Activated naive CD8-positive, alpha-beta T cell treated with anti-CD3 and anti-CD28 coated beads, Interleukin-2, amount 50 U/mL, for 24 hours (primary cell): ENCODE measurements at places on chromosomes 11 and 22.

DNA sequence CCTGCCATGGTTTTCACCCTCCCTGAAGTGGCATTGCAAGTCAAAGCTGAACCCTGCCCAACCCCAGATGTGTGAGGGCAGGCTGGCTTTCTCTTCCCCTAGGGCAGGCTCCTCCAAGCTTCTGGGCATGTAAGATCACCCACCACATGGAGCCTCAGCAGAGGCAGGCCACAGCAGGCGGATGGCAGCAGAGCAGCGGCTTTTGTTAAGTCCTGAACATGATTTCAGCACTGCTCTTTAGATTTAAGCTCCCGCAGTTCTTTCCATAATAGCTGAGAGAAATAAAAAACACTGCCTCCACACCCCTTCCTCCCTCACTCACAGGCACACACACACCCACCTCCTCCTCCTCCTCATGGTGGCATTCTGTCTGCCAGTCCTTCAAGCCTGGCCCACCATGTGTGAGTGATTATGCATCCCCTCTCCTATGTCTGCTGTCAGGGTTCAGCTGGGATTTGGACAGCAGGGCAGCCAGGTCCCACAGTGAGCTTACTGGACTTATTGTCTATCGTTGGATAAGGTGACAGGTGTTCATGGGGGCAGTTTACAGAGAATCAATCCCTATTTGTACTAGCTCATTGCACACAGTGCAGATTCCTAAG is 5.0 kb upstream of the NTM start:
- DNase-seq: no peak

DNA sequence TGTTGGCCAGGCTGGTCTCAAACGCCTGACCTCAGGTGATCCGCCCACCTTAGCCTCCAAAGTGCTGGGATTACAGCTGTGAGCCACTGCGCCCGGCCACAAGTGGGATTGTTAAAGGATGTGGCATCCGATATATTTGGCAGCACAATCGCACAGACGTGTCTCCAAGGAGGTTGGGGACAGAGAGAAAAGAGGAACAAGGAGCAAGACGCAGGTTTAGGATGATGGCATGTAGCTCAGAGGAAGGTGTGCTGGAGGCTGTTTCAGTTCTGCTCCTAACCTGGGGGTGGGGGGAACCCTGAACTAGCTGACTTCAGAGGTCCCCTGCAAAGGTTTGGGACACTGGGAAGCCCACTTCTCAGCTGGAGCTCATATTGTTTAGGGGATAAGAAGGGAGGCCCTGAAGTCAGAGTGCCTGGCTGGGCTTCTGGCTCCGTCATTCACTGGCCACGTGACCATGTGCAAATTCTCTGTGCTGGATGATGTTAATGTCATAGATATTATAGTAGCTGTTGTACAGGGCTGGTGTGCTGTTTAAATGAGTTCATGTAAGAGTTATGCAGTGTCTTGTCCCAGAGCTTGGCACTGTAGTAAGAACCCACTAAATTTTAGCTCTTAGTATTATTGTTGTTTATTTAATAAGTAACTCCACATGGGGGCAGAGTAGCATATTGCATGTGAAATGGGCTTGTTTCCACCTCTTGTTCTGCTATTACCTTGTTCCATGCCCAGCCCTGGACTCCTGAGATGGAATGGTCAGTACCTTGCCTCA is 129.7 kb downstream of the ST3GAL4 start:
- DNase-seq: no peak

DNA sequence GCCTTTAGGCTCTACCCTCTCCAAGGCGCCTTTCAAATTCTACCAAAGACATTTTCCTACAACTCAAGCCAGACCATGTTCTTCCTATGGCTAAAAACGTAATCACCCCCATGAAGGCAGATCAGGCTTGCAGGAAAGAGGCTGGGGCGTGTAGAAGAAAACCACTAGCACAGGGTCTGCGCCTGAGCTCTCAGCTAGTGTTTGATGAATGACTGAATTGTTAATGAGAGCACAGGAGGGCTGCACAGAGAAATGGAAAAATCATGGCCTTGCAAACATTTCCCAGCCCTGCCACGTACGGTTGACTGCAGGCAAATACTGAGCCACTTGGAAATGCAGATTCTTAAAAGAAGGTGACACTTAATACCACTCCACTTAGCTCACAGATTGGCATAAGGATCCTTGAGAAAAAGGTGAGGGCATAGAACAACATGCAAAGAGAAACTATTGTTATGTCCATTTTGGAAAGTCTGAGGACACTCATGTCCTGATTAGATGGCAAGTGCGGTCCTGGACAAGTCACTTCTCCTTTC is 148.6 kb downstream of the NXPE2 start:
- DNase-seq: no peak

- DNase-seq: no peak
Observed at GRCh38 chr11:85115798-85116197, 511.3 kb downstream of the DLG2 start.

GRCh38 chr11:44243086-44243485 is 66.9 kb downstream of the ALX4 start:
- no peak for DNase-seq

- no peak for DNase-seq
Observed at GRCh38 chr11:46279126-46280099, 2.0 kb downstream of the CREB3L1 start.

DNA sequence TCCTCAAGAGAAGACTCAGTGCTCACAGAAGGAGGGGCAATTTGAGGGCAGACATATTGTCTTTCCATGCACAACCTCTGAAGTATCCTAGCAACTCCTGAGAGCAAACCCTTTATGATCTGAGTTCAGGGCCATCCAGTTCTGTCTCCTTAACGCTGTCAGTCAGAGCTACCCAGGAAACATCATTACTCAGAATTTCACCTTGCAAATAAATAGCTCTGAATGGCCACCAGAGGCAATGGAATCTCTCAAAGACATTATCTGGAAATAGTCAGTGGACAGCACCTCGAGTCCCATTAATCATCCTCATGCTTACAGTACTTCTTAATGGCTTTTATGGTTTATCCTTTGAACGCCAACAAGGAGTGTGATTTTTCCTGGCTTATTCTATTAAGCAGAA is 656.1 kb downstream of the OPCML start:
- DNase-seq: no peak

GRCh38 chr11:12248330-12248729 is 129.0 kb upstream of the PARVA start:
- no peak for DNase-seq

- no peak for DNase-seq
Observed at GRCh38 chr22:19853879-19854777, 546 bp downstream of the GNB1L start.
